ENCODE measurements at places on chromosomes 12 and 14. TPM values are rescaled to one million over a fixed set of nuclear protein-coding genes. Genes with fewer than 3 reads are reported as not detected.

Gene DEPDC4
- total RNA-seq: 1.4 TPM

Gene HELB
- 7.3 TPM for total RNA-seq

Gene C12orf50
- 0.13 TPM for total RNA-seq

Gene SLC6A13
- total RNA-seq: 22.8 TPM

Gene KRT5
- 0.69 TPM for total RNA-seq

- H3K27me3 ChIP-seq: no peaks in the 10 kb centered on the region
- no peaks in the 10 kb centered on the region for H3K36me3 ChIP-seq
- H3K4me3 ChIP-seq: no peak overlapping the region
- DNase-seq: no peak
- no peaks in the 10 kb centered on the region for H3K4me1 ChIP-seq
Observed at GRCh38 chr12:3662521-3662921, 90.4 kb downstream of the CRACR2A start.

All from kidney (tissue), 22 donors.